ENCODE measurements at places on chromosomes 4 and X. TPM values are rescaled to one million over a fixed set of nuclear protein-coding genes. Genes with fewer than 3 reads are reported as not detected.

NR3C2 gene
- total RNA-seq = 9.0 TPM

ITIH6 gene
- total RNA-seq = not detected

KIT gene
- total RNA-seq = 42.0 TPM

UGT2B15 gene
- not detected for total RNA-seq

XG gene
- not detected for total RNA-seq

Measured in diencephalon (tissue), 1 donor.